ENCODE measurements at places on chromosomes 13 and 19.

GRCh38 chr19:30044273-30045248, 102.5 kb downstream of the URI1 start:
- no peak for DNase-seq

DNA sequence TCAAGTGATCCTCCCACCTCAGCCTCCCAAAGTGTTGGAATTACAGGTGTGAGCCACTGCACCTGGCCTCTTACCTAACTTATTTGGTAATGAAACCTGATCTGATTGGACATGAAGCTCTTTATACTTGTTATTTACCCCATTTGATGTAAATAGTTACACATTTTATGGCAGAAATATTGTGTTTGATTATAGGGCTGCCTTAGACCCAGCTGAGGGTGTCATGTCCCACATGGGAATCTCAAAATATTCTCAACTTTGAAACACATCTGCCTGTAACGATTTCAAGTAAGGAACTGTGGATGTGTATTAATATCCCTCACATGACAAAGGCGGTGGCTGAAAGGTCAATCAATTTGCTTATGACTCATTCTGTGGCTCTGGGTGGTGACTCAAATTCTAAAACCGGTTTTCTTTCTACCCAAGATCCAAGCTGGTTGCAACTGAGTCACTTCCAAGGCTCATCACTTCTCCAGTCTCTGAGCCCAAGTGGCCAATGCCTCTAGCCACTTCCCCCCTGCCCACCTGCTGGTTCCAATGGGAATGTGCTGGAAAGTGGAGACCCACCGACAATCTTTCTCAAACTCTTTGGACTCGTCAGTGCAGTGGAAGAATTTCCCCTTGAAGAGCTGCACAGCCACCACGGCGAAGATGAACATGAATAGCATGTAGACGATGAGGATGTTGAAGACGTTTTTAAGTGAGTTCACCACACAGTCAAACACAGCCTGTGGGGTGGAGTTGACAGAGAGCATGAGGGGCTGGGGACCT, 110.9 kb downstream of the IER2 start:
- peak; percentile 21 for DNase-seq

- DNase-seq, result no peak
Observed at GRCh38 chr13:41864658-41865057, 96.3 kb downstream of the VWA8 start.

DNA sequence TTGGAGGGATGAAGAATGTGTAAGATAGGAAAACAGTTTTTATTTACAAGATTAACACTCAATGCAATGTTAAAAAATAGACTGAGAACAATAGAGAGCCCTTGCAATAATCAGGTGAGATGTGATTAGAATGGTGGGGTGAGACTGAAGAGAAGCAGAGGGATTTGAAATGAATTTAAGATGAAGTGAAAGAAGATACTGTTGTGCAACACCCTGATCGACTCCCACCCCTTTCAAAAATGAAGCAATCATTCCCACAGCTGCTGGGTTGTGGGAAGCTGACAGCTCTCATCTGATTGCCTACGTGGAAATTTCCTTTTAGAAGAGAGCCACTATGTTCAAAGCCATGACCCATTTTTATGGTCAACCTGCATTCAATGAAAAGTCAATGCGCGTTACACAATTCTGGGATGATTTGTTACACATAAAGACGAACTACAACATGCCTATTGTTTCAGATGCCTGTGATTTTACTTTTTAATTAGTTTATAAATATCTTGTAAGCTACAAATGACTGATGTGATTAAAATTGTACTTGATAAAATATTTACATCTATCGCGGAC, 1374.8 kb downstream of the PCDH9 start:
- no peak for DNase-seq

DNA sequence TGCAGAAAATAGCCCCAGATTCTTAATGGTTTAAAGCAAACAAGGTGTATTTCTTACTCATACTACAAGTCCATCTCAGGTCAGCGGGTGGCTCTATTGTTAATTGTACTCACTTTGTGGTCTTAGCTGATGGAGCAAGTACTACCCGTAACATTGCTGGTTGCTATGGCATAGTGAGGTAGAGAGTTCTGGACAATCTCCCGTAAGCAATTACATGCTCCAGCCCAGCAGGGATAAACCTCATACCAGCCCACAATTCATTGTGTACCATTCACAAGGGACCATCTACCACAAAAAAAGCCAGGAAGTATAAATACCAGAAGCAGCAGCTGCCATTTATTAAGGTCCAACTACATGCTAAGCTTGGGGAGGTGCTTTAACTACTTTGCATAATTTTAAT, 167.1 kb downstream of the PCDH9 start:
- DNase-seq, result no peak

GRCh38 chr13:64546371-64546770, 2683.8 kb downstream of the PCDH9 start:
- DNase-seq, result no peak

DNA sequence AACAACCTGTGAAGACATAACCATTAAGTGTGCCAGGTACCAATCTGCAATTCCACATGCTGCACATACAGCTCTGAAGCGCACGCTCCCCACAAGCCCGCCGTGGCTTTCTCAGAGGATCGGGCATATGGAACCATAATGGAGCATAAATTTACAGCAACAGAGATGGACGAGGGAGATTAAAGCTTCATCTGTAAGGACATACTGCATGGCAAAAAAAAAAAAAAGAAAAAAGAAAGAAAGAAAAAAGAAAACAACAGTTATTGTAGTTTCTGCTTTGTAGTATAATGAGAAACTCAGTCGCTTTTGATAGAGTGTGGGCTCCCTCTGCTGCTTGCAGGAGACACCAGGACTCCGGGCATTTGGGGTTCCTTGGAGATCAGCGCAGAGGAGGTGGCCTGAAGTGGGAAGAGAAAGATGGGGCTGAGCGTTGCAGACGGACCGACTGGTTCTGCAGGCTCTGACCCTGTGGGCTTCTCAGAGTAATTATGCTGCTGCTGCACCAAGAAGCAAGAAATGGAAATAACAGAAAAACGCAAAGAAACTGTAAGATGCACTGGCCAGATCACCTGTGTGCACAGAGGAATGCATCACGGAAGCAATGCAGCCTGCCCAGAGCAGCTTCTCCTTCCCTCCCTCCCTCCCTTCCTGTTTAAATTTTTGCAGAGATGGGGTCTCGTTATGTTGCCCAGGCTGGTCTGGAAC, 10.8 kb upstream of the PDCD5 start:
- DNase-seq, result no peak

DNA sequence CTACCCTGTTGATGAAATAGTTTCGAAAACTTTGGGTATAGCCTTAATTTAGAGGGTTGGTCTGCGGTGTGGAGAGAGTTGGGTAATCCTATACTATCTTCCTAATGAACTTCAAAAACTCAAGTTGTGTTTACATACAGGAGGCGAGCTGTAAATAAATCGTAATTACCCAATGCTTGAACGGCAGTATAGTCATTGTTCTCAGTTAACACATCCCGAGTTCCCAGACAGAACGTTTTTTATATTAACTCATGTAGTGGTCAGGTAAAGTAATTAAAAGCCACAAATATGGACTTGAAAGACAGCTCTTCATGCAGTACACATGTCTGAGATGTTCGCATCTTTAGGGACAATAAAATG, 1.5 kb downstream of the PDS5B start:
- no peak for DNase-seq

GRCh38 chr13:51920786-51921185, 59.0 kb downstream of the CCDC70 start:
- DNase-seq, result no peak

- DNase-seq, result no peak
Observed at GRCh38 chr13:42981317-42981716, 10.7 kb downstream of the EPSTI1 start.

DNA sequence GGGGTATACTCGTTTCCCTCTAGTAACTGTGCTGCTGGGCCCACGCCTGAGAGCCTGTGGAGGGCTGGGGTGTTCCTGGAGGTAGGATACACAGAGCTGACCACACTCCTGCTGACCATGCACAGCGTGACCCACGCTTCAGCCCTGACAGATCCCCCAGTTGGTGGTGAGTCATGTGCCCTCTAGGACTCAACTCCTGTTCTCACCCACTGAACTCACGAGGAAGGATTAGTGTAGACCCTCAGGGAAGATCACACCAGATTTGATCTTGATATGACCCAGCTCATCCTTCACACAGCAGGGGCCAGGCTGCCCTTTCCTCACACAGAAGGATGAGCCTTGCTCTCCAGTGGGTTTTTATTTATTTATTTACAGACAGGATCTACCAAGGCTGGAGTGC, 13.3 kb upstream of the ACP7 start:
- no peak for DNase-seq

GRCh38 chr13:51834581-51835171, 10.3 kb downstream of the TMEM272 start:
- DNase-seq, result no peak

DNA sequence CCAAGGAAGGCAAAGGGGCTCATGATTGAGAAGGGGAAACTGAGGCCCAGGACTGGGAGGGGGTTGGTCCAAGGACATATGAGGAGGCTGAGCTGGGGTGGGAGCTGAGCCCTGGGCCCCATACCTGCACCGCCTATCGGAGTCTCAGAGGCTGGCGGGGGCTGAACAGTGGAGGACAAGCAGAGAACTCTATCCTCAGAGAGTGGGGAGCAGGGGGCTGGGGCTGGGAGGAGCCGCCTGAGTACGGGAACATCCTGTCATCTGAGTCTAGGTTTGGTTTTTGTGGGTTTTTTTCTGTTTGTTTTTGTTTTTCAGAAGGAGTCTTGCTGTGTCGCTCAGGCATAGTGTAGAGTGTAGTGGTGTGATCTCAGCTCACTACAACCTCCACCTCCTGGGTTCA, 6.2 kb downstream of the ARRDC2 start:
- DNase-seq, result no peak

DNA sequence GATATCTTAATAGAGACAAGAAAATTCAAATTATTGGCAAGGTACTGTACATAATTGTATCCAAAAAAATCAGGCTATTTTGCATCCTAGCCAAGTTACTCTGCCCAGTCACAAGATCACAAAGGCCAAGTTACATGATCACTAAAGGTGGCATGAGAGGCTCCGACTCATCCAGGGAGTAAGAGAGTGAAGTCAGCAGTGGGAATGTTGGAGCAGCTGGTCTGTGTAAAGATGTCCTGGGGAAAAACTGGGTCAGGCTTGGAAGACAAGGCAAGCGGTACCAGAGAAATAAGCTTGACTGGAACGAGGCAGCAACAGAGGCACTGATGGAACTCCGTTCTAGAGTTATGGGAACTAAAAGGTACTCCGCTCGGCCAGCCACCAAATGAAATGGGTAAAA, 50.2 kb upstream of the PSG2 start:
- DNase-seq, result no peak

- no peak for DNase-seq
Observed at GRCh38 chr13:32548837-32549236, 10.2 kb upstream of the N4BP2L2 start.

- DNase-seq, result no peak
Observed at GRCh38 chr19:7333198-7334118, 15.3 kb upstream of the ARHGEF18 start.

GRCh38 chr13:41500511-41500910, 43.2 kb downstream of the RGCC start:
- no peak for DNase-seq

GRCh38 chr19:49119411-49120324, at the start of gene PPFIA3:
Gene PPFIA3, plus strand, starts transcription at chr19:49119544. Its CDS starts 8,330 bp downstream, at chr19:49127874.
- DNase-seq, result no peak

- DNase-seq, result no peak
Observed at GRCh38 chr13:110350509-110350908, 43.4 kb downstream of the COL4A2 start.

- no peak for DNase-seq
Observed at GRCh38 chr13:110938662-110939421, 24.0 kb upstream of the ANKRD10 start.

- DNase-seq, result no peak
Observed at GRCh38 chr13:59721926-59722910, 441.5 kb downstream of the DIAPH3 start.

GRCh38 chr13:24016046-24016445, 118.7 kb upstream of the C1QTNF9B start:
- DNase-seq, result no peak

- DNase-seq, result no peak
Observed at GRCh38 chr19:12778017-12778904, 2.9 kb upstream of the HOOK2 start.

GRCh38 chr19:46887240-46887782, 26.5 kb downstream of the ARHGAP35 start:
- no peak for DNase-seq

DNA sequence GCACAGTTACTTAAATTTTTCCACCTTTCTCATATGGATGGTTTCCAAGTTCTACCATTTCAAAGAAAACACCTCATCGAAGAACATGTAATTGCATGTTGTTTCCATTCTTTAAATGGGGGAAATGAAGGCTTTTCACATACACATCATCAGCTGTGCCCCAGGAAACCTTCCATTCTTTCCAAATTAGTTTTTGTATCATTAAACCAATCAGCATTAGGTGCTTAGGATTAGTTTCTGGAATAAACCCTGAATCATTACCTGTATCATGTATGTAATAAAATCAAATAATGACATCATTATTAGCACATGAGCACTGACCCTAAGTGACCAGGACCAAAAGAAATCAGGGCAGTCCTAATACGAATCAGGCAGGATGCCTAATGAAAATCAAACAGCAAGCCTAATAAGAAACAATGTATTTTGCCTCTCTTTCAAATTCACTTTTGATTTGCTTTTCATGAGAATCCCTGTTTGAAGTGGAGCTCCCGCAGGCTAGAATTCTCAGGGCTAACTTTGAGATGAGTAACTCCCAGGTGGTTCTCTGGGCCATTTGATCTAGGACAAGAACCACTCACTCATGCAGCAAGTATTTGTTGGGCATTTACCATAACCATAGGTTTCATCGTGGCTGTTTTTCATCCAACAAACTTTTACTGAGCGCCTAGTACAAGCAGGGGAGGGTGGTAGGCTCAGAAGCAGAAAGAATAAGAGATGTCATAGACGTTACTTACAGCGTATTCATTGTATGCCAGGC, 89.2 kb downstream of the MZT1 start:
- DNase-seq, result no peak

GRCh38 chr13:21458451-21458812, 671 bp downstream of the ZDHHC20 start:
- no peak for DNase-seq

DNA sequence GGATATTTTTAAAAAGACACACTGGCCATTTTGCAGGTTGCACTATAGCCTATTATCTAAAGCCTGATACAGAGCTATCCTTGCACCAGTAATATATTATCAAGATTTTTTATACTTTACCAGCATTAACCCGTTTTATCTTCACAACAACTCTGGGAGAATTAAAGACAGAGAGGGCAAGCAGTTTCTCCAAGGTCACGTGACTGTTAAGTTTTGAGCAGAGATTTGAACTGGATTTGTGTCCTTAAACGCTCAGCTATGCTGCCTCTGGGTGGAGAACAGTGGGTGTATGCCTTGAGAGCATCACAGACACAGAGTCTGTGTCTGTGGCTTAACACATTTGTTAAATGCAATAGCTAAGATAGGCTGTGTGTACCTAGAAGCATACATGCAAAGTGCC, 147.2 kb downstream of the MYO16 start:
- DNase-seq, result no peak

All from GOT3 (cell line).